IgD-negative memory B cell (primary cell): ENCODE measurements at places on chromosomes 16 and 17. TPM values are rescaled to one million over a fixed set of nuclear protein-coding genes. Genes with fewer than 3 reads are reported as not detected.

The STAT5B gene
- 60.4 TPM for polyA plus RNA-seq

The SCGB1C2 gene
- polyA plus RNA-seq = not detected

The NECAB2 gene
- polyA plus RNA-seq = not detected

The LDHD gene
- not detected for polyA plus RNA-seq

The ABCA10 gene
- polyA plus RNA-seq = not detected

The MT1M gene
- not detected for polyA plus RNA-seq

The CCL7 gene
- polyA plus RNA-seq = not detected

The WRAP53 gene
- polyA plus RNA-seq = 15.3 TPM

The PPM1E gene
- polyA plus RNA-seq = not detected

The NGFR gene
- polyA plus RNA-seq = not detected

The ZG16 gene
- polyA plus RNA-seq = not detected

The CDH15 gene
- polyA plus RNA-seq = not detected

The MEIOB gene
- polyA plus RNA-seq = not detected

The NOXO1 gene
- polyA plus RNA-seq = not detected

The RAB37 gene
- polyA plus RNA-seq = 76.5 TPM
